ENCODE measurements at places on chromosomes 5 and 9.

GRCh38 chr5:103849934-103850333 is 287.3 kb upstream of the NUDT12 start:
- no peak for DNase-seq

DNA sequence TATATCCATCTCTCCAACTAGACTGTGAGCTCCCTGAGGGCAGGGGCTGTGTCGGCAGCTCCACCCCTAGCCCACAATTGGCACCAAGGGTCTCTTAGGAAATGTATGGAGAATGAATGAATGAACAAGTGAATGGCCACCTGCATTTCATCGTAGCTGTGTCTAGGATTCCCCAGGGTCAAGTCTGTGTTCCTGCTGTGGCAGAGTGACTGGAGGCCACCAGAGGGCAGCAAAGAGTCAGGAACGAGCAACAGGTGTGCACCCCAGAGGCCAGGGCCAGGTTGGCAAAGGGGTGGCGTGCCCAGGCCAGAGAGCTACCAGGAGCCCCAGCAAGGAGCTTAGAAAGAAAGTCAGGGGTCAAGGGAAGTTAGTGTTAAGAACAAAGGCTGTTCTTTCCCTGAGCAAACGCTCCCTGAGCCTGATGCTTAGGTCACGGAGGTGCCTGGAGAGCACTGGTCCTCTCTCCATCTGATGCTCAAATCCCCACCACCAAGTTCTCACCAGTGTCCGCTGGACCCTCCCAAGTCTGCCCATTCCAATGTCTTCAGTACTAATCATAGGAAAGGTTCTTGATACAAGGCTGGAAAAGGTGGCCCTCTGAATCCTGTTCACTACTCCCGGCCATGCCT is 160.7 kb downstream of the PAX5 start:
- DNase-seq: peak; percentile 15

- no peak for DNase-seq
These were observed 111.4 kb downstream of the C9orf50 start for GRCh38 chr9:129509533-129509928.

DNA sequence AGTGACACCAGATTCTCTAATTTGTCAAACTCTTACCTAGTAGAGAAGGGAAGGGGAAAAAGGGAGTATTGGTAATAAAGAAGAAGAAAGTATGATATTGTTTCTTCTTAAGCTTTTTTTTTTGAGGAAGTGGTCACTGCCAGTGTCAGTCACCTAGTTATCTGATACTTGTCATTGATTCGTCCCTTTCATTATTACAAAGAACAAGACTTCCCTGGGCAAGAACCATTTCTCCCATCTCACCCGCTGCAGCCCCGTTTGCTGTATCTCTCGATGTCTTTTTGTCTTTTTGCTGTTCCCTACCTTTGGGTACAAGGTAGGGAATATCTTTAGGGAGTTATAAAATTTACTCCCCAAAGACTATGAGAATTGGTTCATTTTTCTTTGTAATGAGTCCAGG is 249.0 kb downstream of the ARHGAP26 start:
- no peak for DNase-seq

DNA sequence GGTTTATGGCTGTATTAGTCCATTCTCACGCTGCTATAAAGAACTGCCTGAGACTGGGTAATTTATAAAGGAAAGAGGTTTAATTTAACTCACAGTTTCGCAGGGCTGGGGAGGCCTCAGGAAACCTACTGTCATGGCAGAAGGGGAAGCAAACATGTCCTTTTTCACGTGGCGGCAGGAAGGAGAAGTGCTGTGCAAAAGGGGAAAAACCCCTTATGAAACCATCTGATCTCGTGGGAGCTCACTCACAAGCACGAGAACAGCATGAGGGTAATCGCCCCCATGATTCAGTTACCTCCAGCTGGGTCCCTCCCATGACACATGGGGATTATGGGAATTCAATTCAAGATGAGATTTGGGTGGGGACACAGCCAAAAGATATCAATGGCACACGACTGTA is 13.9 kb downstream of the LRRC70 start:
- DNase-seq: no peak

GRCh38 chr5:151284392-151284967 is 19.1 kb downstream of the SLC36A3 start:
- no peak for DNase-seq

DNA sequence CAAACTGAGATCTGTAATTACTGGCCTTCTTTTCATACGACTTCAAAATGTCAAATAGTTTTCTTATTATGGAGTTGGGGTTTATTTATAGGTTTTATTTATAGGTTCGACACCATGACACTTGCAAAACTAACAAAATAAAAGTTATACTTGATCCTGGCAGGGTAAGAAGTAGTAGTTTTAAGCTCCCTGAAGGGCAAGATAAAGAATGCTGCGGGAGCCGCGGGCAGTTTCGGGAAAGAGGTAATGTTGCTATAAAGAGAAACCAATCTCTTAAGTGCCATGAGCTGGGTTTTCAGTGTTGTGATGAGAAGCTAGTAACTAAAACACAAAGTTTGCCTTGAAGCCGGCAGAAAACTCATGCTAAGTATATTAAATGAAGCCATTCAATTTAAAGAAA is 24.8 kb downstream of the PTPN3 start:
- no peak for DNase-seq

- DNase-seq: no peak
These were observed 14.0 kb downstream of the NFX1 start for GRCh38 chr9:33304362-33304761.

GRCh38 chr9:85960688-85961093 is 19.7 kb downstream of the NAA35 start:
- no peak for DNase-seq

GRCh38 chr5:133460172-133460758 is 152.1 kb downstream of the FSTL4 start:
- DNase-seq: no peak

- DNase-seq: no peak
These were observed 175.5 kb upstream of the SLC30A5 start for GRCh38 chr5:68918306-68918705.

DNA sequence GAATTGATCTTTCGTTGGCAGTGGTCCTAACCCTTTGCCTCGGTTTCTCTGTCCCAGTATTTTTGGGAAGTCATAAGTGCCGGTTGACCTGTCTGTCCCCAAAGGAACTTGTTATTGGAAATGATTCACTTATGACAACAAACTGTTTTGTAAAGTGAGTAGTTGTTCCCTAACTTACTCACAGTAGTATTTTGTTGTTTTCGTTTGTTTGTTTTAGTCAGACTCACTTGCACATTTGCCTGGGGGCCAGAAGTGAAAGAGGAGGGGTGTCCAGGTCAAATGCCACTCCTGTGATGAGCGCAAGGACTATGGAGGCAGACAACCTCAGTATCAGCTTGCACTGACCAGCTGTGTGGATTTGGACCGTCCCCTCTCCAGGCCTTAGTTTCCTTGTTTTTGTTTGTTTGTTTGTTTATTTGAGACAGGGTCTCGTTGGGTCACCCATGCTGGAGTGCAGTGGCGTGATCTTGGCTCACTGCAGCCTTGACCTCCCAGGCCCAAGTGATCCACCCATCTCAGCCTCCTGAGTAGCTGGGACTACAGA is 47.3 kb downstream of the ANKRD55 start:
- DNase-seq: no peak

- no peak for DNase-seq
These were observed 75.0 kb upstream of the RNU6ATAC start for GRCh38 chr9:134239130-134239903.

DNA sequence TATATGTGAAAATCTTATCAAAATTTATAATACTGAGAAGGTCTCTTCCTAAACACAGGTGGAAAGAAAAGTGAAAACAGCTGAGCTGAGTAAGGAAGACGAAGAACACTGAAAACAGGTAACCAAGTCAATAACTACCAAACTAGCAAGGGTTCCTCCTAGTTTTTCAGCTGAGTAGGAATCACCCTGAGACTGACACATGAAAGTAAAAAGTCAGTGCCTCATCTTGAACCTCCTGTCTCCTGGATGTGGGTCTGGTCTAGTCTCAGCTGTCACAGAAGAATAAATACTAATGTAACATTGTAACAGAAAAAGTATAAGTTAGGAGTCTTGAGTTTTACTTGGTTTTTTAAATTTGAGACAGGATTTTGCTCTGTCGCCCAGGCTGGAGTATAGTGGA is 121.0 kb downstream of the MEF2C start:
- DNase-seq: no peak

DNA sequence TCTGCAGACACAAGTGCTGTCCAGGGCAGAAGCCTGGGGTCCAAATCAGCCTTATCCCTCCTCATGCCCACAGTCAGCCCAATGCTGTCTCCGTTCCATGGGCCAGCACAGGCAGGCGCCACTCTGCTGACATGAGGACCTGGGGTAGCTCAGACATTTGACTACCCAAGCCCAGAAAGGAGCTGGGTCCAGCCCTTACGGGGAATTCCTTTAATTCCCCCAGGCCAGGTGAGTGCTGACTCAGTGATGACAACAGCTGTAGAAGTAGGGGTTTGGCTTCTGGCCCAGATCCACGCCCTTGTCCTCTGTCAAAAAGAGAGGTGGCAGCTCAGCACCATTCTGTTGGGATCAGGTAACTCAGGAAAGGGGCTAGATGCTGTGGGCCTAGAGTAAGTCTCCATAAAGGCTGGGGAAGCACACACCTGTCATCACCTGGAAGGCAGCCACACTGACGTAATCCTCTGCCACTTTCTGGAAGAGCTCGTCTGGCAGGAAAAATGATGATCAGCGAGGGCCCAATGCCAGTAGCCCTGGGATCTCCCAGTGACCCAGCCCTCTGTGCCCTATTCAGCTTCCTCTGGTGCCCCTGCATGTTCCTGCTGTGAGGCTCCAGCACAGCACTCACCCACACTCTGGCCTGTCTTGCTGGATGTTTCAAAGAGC is 1.9 kb downstream of the RAB24 start:
- no peak for DNase-seq

GRCh38 chr5:1048861-1049838 is 40.5 kb downstream of the NKD2 start:
- no peak for DNase-seq

- no peak for DNase-seq
These were observed 9.5 kb upstream of the GLDC start for GRCh38 chr9:6655036-6655435.

- no peak for DNase-seq
These were observed 45.8 kb downstream of the SERINC5 start for GRCh38 chr5:80210014-80210413.

- DNase-seq: no peak
These were observed 70.7 kb upstream of the GNE start for GRCh38 chr9:36328798-36329411.

GRCh38 chr9:75814667-75815066 is 75.8 kb upstream of the PCSK5 start:
- no peak for DNase-seq

- DNase-seq: no peak
These were observed 2.1 kb downstream of the ZNF608 start for GRCh38 chr5:124744170-124744971.

- DNase-seq: no peak
These were observed 203.7 kb upstream of the NREP start for GRCh38 chr5:111960476-111961215.

- DNase-seq: no peak
These were observed 4.1 kb downstream of the NR6A1 start for GRCh38 chr9:124766815-124767554.

- DNase-seq: no peak
These were observed 389.6 kb downstream of the YTHDC2 start for GRCh38 chr5:113902917-113903660.

DNA sequence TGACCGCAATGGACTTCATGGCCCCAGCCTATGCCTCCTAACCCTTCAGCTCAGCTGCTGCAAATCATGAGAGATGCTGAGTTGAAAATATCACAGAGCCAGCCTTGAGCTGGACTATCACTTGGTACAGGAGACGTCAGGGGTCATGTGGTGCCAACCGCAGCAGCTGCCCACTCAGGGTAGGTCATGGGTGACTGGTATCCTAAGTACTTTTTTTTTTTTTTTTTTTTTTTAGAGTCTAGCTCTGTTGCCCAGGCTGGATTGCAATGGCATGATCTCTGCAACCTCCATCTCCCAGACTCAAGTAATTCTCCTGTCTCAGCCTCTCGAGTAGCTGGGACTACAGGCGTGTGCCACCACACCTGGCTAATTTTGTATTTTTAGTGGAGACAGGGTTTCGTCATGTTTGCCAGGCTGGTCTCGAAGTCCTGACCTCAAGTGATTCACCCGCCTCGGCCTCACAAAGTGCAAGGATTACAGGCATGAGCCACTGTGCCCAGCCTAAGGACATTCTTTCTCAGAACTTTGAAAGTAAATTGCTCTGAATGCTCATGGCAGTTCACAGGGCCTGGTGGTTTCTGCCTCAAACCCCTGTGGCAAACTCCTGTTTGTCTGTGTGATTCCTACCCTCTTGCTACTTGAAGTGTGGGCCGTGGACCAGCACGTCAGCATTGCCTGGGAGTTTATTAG is 21.3 kb downstream of the WWC1 start:
- no peak for DNase-seq

GRCh38 chr5:61884252-61884855 is 421.7 kb upstream of the KIF2A start:
- no peak for DNase-seq

GRCh38 chr9:972501-973294 is 3.8 kb upstream of the DMRT3 start:
- no peak for DNase-seq

DNA sequence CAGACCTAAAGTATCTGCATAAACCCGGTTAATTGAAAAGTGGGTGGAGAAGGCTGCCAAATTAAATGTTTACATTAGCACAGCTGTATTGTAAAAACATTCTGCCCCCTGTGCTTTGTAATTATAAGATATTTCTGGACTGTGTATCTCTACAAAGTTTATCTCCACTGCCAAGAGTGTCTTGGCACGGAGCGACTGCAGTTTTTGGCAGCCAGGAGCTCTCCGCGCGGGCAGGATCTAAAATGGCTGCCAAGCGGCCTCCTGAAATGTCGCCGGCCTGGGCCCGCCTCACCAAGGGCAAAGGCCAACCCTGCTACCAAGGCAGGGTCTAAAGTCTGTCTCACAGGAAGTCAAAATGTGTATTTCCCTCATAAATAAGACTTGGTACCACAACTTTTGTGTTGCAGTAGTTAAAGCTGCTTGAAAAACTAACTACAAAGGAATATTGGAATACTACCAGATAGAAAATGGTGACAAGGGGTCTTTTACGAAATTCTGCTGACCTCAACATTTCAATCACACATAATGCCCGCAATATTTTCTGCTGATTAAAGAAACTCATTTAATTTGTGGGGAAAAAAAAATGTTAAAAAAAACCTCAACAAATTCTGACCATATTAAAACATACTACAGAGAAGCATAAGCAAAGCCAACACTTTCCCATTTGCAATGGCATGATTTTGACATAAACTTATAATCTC is 110.4 kb downstream of the NFIB start:
- no peak for DNase-seq

- DNase-seq: no peak
These were observed 46.8 kb upstream of the KIAA1958 start for GRCh38 chr9:112439825-112440224.

GRCh38 chr5:96601715-96602244 is 60.4 kb upstream of the CAST start:
- peak; percentile 9 for DNase-seq

Measured in stimulated activated CD8-positive, alpha-beta memory T cell treated with anti-CD3 and anti-CD28 coated beads, Interleukin-15, amount 100 ng/mL, for 4 hours (primary cell).